GM03348 (cell line): ENCODE measurements at places on chromosomes 5 and 9.

- no peak for DNase-seq
Measured at GRCh38 chr5:31884896-31885295, 246.0 kb downstream of the PDZD2 start.

DNA sequence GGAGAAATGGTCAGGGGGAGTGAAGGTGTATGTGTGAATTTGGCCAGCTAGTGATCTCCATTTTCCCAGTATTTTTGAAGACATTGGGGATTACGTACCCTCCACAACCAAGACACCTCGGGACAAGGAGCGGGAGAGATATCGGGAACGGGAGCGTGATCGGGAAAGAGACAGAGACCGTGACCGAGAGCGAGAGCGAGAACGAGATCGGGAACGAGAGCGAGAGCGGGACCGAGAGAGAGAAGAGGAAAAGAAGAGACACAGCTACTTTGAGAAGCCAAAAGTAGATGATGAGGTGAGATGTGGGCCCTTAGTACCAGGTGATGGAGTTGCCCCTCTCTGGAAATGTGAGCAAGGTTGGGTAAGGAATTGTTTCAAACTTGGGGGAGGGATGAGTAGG is 5.8 kb upstream of the WDR55 start:
- no peak for DNase-seq

DNA sequence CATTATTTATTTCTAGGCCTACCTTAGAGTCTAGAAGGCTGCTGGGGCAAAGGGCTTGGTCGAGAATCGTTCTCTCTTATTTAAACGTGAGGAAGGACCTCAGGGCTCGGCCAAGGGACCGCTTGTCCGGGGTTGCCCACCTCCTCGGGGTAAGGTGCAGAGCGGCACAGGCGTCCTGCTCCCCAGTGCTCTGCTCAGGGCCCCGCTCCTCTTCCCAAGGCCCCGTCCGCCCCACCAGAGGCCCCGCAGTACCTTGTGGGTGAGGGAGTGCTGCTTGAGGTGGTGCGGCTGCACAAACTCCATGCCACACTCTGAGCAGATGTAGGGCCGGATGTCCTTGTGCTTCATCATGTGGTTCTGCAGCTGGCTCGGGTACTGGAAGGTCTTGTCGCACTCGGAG is 47.3 kb downstream of the ZNF366 start:
- DNase-seq, result no peak

DNA sequence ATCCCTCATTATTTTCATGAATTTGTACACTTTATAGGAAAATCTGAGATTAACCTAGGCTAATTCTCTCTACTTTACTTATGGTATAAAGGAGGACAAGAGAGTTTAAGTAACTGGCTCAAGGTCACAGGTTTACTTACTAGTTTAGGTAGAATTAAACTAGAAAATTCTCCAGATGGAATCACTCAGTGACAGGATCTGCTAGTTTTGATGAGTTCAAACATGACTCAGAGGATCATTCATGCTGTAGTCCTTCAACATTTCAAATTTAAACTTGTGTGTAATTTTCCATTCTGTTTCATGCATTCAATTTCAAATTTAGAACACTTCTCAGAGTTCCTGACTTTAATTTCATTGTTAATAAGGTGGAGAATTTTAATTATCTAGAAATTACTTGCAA is 485.7 kb upstream of the TUSC1 start:
- peak; percentile 40 for DNase-seq

DNA sequence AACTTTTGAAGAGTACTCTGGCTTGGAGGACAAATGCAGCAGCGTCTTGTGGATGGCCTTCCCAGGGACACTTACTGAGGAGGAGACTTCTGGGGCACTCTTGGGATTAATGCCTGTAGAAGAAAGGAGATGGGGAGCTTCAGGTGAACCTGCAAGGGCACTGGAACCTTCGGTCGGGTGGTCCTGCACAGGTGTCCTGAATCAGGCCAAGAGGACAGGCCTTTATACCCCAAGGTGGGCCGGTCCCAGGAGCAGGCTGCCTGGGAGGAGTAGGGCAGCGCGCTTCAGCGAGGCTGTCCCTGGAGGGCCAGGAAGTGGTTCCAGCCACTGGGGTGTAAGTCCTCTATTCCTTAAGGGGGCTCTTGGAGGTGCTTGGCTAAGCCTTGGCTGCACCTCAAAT is 27.9 kb downstream of the GADD45G start:
- DNase-seq, result no peak

DNA sequence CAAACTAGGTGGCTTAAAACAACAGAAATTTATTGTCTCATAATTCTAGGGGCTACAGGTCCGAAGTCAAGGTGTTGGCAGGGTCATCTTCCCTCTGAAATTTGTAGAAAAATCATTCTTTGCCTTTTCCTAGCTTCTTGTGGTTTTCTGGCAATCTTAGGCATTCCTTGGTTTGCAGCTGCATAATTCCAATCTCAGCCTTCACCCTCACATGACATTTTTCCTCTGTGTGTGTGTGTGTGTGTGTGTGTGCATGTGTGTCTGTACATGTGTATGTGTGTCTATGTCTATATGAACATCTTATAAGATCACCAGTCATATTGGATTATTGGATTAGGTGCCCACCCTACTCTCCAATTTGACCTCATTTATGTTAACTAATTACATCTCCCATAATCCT is 330.6 kb downstream of the CHSY3 start:
- no peak for DNase-seq
